ENCODE measurements at places on chromosomes 7 and 10.

DNA sequence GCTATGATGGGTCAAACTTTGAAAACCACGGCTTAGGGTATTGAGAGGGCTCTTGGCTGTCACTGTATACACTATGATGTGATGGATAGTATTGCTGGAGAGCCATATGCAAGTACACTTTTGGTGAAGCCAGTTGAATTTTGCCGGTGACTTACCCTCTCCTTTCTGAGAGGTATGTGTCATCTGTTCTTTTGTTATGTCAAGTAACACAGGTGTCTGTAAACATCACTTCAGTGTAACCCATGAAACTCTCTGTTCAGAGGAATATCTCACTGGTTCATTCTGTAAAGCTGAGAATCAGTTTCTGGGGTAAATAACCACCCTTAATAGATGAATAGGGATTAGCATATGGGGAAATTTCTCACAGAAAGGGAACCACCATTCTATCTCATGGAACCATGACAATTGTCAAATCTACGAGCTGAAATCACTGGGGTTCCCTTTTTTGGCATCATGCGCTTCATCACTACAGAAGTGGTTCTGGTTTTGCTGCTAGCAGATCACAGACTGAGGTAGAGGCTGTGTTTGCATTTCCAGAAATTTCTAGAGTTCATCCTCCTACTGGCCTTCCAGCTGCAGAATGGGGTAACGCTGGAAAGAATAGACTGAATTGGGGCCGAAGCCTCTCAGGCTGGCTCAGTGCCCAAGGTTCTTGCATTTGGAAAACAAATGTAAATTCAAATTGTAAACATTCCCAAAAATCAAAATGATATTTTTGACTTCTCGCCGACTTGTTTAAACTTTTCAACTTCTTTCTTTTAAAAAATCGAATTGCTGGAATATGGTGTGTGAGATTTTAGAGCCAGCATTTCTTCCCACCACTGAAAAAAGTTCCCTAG lies 83.3 kb upstream of the CREB5 start:
- no peak for DNase-seq

GRCh38 chr7:103025341-103025740 lies 49.3 kb downstream of the FBXL13 start:
- DNase-seq, result no peak

DNA sequence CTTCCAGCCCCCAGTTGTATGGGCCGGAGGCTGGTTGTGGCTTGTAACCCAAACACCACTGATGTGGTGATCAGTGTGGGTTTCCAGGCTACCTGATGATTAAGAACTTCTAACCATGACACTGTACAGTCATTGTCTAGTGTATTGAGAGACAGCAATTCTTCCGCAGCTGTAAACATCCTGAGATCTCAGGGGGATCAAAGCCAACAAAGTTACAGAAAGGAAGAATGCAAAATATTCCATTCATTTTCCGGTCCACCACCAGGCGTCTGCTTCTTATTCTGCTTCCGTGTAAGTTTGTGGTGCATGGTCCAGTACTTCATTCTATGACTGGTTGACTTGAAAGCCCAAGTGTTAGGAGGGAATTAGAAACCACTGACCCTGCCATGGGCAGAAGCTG lies 10.3 kb upstream of the GLI3 start:
- DNase-seq, result no peak

GRCh38 chr10:17474595-17475323 lies 20.4 kb upstream of the ST8SIA6 start:
- no peak for DNase-seq

DNA sequence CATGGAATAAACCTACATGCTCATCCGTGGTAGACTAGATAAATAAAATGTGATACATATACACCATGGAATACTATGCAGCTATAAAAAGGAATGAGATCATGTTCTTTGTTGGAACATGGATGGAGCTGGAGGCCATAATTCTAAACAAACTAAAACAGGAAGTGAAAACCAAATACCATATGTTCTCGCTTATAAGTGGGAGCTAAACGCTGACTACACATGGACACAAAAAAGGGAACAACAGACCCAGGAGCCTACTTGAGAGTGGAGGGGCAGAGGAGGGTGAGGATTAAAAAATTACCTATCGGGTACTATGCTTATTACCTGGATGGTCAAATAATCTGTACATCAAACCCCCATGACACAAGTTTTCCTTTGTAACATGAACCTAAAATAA lies 68.7 kb upstream of the SEC61G start:
- DNase-seq, result no peak

DNA sequence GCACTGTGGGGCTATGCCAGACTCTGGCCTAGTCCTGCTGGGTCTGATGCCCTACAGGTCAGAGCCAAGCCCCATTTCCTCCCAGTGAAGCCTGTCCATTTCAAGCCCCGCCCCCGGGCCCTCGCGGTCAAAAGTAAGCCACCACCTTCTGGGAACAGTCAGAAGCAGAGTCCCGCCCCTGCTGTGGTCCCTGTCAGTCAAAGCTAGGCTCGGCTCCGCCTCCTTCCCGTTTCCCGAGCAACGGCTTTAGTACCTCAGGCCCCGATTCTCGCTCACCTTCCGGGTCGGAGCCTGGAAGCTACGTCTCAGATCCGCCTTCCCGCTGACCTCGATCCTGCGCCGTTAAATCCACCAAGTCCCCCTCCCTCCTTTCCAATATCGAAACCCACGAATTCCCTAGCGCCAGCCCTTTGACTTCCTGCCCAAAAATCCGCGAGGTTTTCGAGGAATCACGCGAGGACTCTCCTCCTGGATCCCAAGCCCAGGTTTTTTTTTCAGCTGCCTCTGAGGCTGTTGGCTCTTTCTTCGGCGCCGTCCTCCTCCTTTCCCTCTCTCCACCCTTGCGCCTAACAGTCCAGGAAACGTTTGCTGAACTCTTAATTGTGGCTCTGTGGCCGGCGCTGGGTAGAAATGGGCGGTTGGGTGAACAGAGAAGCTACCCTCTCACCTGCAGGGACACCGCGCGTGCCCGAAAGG lies 11.8 kb downstream of the SFXN3 start:
- DNase-seq, result peak; percentile 86

Measured in stimulated activated CD4-positive, alpha-beta T cell treated with anti-CD3 and anti-CD28 coated beads, Interleukin-4, amount 100 ng/mL, for 1 hour (primary cell).